Endodermal cell (in vitro differentiated cells): ENCODE measurements at places on chromosomes 16 and 17.
A peak's percentile ranks its signal among the peaks of the same experiment; 100 is the strongest.

GRCh38 chr16:29900102-29900887 lies at the start of gene ASPHD1:
Gene ASPHD1, plus strand, starts transcription at chr16:29900488. Its CDS starts 484 bp downstream, at chr16:29900972.
- DNase-seq = peak; percentile 95

- DNase-seq = peak; percentile 67
These were observed 331.3 kb downstream of the SEC14L1 start for GRCh38 chr17:77471984-77472461.

DNA sequence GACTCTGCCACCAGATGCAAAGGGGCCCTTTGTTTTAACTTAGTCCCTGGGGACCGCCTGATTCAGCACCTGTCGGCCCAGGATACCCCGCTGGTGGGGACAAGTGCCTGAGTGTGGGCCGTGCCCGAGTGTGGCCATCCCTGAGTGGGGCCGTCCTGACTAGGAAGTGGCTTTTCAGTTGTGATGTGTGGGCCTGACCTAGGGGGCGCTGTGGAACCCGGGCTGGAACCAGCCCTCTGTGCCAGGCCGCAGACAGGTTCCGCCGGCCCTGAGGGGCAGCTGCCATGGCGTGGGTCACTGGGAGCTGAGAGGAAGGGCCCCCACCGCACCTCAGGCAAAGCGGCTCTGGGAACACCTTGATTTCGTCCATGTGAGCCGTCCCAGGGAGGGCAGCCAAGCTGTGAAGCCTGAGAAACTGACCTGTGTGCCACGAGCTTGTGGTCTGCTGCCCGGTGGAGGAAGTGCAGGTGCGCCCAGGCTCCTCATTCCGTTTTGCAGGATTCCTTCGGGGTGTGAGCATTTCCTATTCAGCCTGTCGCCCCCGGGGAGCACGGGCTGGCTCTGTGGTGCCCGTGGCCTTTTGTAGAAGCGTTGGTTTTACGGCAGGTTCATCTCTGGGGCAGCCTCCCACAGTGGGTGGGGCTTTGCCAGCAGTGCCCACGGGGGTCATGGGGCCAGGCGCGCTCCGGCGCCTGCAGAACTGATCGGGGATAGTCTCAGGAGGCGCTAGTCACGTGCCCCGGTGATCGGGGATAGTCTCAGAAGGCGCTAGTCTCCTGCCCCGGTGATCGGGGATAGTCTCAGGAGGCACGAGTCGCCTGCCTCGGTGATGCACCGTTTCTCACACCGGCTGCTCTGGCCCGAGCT lies 5.3 kb downstream of the RPL13 start:
- peak; percentile 93 for DNase-seq

- no peak for DNase-seq
These were observed 561.6 kb upstream of the PSMD7 start for GRCh38 chr16:73735018-73735417.

- no peak for DNase-seq
These were observed 23.0 kb upstream of the SMG8 start for GRCh38 chr17:59186850-59187249.

GRCh38 chr17:61087024-61087423 lies 312.6 kb upstream of the TBX2 start:
- no peak for DNase-seq

GRCh38 chr17:83145358-83145738 lies 65.9 kb downstream of the METRNL start:
- DNase-seq = no peak

- no peak for DNase-seq
These were observed 242.7 kb downstream of the HAPSTR1 start for GRCh38 chr16:9334103-9334502.

DNA sequence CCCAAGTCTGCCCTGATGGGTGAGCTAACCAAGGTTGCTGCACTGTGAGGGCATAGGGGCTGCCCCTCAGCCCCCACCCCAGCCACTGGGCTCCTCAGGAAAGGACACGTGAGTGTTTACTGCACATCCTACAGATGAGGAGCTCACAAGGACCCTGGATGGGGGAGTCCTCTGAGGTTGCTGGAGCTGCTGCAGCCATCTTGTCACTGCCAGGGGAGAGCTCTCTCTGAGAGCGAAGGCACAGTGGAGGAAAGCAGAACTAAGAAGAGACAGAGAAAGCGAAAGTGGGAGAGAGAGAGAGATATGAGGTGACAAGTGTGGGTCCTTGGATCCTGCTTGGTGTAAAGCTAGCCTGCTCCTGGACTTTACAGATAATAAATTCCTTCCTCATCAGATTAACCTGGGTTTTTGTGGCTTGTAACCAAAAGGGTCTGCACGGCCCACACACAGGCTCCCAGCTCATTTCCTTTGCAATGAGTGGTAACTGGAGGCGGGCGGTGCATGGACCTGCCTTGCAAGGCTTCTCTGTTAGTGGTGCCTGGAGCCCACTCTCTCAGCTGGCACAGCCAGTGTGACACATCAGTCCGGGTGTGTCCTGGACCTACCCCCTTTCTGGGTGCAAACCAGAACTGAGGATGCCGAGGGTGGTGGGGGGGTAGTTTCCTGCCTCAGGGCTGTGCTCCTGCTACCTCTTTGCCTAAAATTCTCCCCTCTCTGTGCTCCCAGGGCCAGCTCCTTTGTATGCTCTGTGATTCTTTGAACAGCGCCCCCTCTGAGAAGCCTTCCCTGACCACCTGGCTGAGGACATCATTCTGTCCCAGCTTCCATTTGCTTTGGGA lies 14.2 kb downstream of the SNX20 start:
- DNase-seq = peak; percentile 74

- DNase-seq = peak; percentile 74
These were observed 26.6 kb downstream of the MRC2 start for GRCh38 chr17:62653826-62654761.
